Hepatic stellate cell (primary cell): ENCODE measurements at places on chromosomes 2 and 18.

DNA sequence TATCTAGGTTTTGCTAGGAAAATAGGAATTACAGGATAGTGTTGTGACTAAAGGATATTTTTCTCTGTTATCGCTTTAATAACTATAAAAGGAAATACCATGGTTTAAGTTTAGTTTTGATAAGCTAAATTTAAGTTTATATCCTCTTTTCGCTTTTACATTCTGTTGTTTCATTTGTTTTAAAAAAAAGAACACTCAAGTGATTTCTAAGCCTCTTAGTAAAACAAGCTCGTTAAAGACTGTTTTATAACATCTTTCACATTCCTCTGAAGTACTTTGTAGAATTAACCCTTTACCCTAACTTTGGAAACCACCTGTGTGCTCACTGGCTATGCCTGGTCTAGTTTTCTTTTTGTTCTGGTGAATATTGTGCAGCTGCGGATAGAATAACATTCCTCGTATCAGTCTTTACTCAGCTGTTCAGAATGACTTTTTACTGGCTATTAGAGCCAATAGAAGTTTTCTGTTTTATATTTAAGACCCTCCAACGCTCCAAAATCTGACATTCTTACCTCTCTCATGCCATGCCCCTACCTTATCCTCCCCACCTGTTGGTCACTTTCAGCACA lies 183.1 kb downstream of the PTPRM start:
- DNase-seq: no peak

DNA sequence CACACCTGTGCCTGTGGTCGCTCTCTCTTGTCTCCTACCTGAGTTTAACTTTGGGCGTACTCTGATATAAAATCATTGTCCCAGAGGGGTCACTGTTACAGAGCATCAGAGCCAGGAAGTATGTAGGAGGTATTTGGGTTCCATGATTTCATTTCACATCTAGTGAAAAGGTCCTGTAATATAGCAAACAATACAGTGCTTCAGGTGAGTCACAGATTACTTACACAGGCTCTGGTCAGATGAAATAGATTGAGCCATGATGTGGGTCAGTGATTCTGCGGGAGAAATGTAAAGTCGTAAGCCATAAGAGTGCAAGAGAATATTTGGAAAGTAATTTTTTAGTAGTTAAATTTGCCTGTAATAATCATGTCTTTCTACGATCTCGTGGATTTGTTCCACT lies 70.2 kb downstream of the SOCS6 start:
- no peak for DNase-seq

DNA sequence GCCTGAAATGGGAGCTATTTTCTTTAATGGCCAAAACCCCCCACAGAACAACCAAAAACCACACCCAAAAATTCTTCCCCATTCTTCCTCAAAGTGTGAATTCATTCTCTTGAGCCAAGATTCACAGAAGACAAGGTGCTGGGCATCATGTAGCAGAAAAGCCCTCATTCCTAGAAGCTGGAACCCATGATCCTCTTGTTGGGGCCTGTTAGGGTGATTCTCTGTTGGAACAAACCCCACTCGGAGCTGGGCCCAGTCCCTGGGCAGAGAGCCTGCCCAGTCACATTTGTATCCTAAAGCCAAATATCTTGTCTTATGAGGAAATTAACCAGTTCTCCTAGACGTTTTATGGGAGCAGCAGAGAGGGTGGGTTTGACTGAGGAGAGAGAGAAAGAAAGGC lies 22.8 kb upstream of the VPS4B start:
- DNase-seq: no peak

GRCh38 chr2:24971286-24971535 lies 544 bp downstream of the DNAJC27 start:
- peak; percentile 26 for DNase-seq

GRCh38 chr2:163455815-163456214 lies 280.0 kb downstream of the FIGN start:
- no peak for DNase-seq

- DNase-seq: no peak
Measured at GRCh38 chr2:165820296-165820695, 26.2 kb upstream of the GALNT3 start.

GRCh38 chr2:59588286-59588685 lies 965.2 kb downstream of the BCL11A start:
- no peak for DNase-seq

DNA sequence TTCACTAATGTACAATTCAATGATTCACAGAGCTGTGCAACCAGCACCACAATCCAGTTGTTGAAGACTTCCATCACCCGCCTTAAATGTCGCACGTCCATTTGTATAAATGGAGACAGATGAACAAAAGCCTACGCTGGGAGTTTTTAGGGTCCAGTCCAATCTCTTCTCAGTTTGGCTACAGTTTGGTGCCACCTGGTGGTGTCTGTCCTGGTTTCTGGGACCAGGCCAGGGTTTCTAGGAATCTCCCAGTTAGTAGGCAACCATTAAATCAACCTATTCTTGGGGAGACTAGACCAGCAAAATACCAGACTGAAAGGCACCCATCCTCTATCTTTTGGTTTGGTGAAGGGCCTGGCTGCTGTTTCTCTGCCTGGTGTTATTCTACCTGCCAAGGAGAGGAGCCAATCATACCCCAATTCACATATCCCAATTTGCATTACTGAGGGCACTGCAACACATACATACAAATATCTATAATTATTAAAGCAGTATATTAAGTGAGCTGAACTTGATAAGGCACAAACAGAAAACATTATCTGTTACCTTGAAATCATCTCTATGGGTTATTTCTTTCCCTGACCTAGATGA lies 3.2 kb upstream of the DDX1 start:
- DNase-seq: peak; percentile 54

DNA sequence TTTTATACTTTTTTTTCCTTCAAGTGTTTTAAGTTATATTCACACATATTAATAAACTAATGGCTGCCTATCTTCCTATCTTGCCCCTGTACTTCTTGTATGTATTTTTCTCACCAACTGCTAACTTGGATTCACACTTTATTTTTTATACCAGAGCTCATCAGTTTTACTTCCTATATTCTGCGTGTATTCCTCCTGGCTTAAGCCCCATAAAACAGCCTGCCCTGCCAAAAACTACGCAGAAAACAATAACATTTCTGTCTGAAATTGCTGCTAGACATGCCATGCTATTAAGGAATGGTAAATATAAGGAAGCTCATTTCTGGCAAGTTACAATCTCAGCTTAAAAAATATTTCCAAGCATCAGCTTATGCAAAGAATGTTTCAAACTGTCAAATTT lies 172.3 kb downstream of the UBE2E3 start:
- no peak for DNase-seq

GRCh38 chr2:177984749-177985148 lies 87.8 kb downstream of the PDE11A start:
- DNase-seq: no peak

- no peak for DNase-seq
Measured at GRCh38 chr2:14572633-14573032, 59.9 kb upstream of the LRATD1 start.

DNA sequence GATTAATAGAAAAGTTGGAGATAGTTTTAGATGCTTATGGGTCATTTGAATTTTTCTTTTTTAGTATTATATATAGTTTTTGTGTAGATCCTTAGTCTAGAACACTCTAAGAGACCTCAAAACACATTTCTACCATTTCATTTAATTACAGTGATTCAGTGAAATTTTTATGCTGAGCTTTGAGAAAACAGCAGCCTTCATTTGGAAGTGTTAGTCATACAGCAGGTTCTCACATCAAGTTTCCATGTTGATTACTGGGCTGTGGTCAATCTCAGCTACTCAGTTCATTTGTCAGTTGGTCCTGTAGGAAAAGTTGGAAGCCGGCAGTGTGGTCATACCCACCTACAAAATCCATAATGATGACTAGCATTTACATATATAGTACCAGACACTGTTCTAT lies 37.9 kb downstream of the MAP3K19 start:
- no peak for DNase-seq

GRCh38 chr2:234488913-234489451 lies 7.9 kb downstream of the ARL4C start:
- DNase-seq: no peak

GRCh38 chr2:139992078-139992477 lies 1211.9 kb upstream of the NXPH2 start:
- no peak for DNase-seq

- DNase-seq: no peak
Measured at GRCh38 chr18:42184685-42185477, 229.8 kb downstream of the PIK3C3 start.

GRCh38 chr18:53984021-53984420 lies 240.4 kb downstream of the MBD2 start:
- no peak for DNase-seq

DNA sequence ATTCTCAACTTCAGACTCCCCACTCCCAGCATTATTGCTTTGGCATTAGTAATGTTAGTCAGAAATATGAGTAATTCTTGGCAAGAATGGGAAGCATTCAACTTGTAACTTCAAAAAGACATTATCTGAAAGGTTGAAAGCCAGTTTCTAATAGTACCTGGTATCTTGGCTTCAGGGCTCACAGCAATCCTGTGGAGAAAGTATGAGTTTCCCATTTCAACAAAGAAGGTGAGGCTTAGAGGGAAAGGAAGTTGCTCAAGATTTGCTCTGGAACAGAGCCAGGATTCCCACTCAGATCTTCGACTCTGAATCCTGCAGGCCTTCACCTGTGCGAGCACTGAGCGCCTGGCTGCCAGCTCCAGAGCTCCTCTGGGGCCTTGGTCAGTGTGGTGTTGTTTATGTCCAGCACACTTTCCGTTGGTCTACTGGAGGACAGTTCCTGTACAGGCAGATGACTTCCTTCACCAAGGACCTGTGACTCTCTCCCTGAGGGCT lies 136.1 kb downstream of the MCFD2 start:
- no peak for DNase-seq

DNA sequence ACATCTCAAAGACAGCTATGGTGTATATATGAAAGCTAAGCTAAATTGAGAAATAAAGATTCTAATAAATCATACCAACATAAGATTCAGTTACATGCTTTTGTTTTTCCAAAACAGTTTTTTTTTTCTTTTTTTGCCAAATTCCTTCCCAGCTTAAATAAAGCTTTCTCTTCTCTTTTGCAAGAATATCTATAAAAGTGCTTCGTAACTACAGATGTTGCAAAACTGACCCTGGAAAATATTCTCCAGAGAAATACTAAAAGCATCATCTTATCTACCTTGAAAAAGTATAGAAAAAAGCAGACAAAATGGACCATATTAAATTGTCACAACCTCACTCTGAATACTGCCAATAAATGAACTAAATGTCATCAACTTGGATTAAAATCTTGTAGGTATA lies 38.7 kb downstream of the FANCL start:
- no peak for DNase-seq

GRCh38 chr2:150214626-150215025 lies 272.8 kb downstream of the RND3 start:
- no peak for DNase-seq

DNA sequence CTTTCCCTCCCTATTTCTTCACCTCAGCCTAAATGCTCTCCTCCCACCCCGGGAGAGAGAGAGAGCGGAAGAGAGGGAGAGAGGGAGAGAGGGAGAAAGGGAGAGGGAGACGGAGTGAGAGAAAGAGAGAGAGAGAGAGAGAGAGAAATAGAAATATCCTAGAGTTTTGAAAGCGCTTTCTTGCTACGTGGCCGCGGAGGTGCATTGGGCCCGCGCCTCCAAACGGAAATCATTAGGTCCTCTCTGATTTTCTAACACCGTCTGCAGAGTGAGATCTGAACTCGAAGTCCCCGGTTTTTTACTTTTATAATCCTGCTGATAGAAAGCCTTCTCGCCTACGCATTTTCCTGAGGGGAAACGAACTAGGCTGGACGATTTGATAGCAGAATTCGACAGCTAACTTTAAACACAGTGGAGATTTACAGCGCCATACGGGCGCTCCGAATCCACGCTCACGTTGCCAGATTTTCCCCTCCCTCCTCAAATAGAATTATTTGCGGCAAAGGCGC lies 903 bp upstream of the EVX2 start:
- no peak for DNase-seq

GRCh38 chr18:30970196-30970816 lies 72.2 kb downstream of the DSC3 start:
- no peak for DNase-seq

- no peak for DNase-seq
Measured at GRCh38 chr2:1561811-1562421, 148.7 kb downstream of the TPO start.

DNA sequence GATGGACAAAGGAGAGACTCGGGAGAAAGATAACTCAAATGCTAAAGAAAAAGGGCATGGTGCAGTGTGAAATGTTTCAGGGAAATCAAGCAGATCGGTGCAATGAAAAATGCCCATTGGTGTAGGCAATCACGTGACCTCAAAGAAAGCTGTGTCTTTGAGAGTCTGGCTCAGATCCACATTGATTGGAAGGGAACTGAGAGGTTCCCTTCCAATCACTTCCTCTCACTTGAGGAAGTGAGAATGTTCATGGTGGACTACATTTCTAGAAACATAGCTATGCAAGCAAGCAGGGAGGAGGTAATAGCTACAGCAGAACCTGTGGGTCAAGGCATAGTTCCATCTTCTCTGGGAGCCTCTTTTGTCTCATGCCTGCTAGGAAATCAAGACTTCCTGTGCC lies 187.4 kb downstream of the LPIN1 start:
- DNase-seq: no peak

- DNase-seq: no peak
Measured at GRCh38 chr2:71700041-71700657, 246.8 kb downstream of the DYSF start.

DNA sequence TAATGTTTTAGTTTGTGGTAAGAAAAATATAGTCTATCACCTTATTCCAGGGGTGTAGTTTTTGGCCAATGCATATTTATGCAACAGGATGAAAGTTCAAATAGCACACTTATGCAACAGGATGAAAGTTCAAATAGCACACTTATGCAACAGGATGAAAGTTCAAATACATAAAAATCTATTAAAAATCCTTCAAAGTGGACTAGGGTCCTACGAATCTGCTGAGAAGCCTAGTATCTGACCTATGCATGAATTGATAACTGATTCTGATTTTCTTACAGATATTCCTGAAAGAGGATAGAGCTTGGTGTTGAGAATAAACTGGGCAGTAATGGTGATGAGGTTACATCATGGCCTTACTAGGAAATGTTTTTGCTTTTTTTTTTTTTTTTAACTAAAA lies 2.8 kb downstream of the PECR start:
- no peak for DNase-seq

DNA sequence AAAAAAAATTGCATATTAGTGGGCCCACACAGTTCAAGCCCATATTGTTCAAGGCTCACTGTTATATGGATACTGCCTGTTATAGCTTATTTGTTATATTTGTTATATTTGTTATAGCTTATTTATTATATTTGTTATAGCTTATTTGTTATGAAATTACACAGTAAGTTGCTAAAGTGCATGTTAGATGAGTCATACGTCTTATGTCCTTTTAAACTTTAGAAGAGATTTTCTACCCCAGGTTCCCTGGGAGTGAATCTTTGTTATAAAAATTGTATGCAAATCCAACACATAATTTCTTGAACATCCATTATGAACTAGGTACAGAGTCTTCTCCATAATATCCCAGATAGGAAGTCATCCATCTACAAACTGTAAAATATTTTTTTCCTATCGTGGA lies 22.1 kb downstream of the HTR2B start:
- DNase-seq: no peak
